ENCODE measurements at places on chromosomes 6 and 20.

DNA sequence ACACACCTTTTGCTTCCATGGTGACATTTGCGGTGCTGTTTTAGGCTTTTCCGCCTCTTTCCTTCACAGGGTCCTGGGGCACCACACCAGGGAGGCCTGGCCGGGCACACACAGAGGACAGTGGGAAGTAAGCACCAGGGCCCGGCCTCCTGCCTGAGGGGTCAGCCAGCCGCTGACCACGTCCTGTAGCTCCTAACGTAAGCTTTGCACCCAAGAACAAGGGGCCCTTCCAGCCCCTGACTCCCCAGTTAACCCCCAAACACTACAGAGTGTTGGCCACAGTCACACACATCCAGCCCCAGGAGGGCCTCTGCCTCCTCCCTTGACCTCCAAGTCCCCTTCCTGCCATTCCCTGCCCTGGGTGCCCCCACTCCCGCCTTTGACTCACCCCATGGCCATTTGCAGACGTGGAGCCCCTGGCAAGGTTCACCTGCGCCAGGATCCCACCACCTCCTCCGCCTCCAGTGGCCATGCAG is 54.7 kb downstream of the YTHDF1 start:
- DNase-seq: no peak

DNA sequence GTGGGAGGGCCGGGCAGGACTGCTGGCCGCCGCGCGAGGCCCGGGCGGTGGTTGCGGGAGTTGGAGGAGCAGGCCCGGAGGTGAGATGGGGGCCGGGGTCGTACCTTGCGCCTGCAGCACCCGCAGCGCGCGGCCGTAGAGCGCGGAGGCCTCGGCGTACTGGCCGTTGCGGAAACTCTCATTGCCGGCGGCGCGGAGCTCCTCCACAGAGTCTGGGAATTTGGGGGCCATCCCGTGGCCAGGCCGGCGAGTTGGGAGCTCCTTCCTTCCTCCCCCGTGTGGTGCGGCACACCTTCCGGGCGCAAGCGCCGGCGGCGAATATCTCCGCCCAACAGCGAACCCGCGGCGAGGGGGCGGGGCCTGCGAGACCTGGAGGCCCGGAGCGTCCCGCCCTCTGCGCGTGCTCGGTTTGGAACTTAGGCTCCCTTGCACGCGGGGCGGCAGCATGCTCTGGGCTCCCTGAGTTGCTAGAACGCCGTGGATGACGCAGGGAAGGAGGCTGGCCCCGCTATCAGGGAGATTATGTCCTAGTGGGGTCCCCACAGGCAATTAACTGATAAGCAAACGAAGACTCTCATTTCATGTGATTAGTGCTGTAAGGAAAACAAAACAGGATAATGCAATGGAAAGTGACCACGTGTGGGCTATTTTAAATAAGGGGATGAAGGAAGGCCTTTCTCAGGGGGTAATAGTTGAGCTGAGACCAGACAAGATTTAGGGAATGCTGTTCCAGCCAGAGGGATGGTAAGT is at the start of gene TOMM34:
TOMM34 (minus strand) TSS at position 295 of the 750 bp plus-strand sequence; CDS start at position 231, 64 bp downstream.
- DNase-seq: peak; percentile 90

DNA sequence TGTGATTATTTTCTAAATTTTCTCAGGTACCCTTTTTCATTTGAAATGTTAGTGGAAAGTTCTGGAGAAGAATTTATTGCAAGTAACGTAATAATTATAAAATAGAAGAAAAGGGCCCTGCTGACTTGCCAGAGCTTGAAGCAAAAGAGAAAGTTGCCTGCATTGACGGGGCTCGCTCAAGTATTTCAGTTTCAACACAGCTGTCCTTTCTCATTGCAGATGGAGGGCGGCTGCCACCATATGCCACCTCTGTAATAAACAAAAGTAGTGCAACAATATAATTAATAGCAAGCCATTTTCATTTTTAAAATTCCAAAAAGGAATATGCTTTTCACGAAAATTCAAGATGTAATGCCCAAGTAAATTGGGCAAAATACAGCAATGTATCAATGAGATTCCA is 246.2 kb downstream of the PACRG start:
- no peak for DNase-seq

DNA sequence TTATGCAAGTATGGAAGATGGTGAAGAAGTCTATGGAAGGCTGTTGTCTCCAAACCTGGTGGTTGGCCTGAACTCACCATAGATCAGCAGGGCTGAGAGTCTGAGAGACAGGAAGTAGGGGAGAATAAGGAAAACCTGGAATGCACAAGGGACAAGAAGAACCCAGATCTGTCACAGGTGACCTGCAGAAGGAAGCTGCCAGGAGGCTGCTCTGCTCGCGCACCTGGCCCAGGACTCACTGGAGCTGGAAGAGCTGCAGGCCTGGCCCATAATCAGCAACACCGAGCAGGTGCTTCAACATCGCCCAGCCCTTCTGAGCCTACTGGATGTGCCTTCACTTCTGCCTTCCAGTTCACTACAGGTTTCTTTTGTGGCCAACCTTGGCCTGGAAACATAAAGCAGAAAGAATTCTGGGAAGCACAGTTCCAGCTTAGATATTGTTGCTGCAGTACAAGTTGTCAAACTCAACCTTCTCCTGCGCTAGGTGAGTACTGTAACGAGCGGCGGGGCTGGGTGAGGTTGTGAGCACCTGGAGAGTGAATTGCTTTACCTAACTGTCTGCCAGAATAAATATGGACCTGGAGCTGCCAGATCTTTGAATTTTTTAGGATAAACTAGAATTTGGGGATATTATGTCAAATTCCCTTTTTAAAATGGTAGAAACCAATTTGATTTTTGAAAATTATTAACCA is 82.4 kb downstream of the CDH26 start:
- DNase-seq: no peak

- no peak for DNase-seq
These were observed 185.6 kb downstream of the BMP7 start for GRCh38 chr20:57080796-57081195.

- DNase-seq: no peak
These were observed 2.3 kb upstream of the SERPINB6 start for GRCh38 chr6:2973676-2974075.

DNA sequence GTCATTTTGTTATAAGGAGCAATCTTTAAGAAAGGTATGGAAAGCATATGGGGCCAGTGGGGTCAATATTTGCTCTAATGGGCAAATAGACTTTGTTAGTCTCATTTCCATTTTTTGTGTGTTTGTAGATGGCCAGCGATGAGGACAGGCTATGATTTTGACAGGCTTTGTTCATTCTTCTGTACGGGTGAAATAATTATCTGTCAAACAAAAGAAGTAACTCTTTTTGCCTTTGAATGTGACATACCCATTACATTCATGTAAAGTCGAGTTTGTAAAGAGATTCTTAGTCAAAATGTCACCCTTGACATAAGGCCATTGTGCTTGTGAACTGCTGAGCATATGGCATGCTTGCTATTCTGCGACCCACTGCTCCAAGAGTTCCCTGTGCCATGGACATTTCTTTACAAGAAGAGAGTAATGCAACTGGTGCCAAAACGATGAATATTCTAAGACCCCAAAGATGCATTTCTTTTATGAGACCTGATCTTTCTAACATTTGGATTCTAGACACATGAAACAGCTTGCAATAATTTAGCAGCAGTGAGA is 38.2 kb upstream of the JAG1 start:
- DNase-seq: no peak

DNA sequence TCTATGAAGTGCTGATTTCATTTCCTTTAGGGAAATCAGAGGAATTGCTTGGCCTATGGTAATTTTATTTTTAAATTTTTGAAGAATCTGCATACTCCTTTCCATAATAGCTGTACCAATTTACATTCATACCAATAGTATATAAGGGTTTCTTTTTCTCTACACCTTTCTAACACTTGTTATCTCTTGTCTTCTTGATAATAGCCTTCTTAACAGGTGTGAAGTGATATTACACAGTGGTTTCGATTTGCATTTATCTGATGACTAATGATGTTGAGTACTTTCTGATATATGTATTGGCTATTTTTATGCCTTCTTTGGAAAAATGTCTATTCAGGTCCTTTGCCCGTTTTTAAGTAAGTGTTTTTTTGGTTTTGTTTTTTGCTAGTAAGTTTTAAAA is 40.8 kb downstream of the SMAP1 start:
- no peak for DNase-seq

DNA sequence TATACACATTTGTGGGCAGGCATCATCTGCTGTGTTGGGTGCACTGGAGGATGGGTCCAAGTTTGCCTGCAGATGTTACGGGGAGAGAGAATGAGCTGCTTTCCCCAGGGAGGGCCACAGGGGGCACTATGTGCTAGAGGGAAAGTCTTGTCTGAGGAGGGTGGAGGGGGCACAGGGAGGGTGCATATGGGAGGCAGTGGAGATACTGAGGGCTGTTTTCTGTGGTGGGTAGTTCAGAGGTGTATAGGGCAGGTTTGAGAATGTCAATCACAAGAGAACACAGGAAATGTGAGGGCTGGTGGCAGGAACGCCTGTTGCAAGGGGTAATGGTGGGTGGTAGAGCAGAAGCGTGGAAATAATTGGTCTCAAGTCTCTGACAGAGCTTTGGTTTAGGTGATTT is 7.7 kb upstream of the PTPRA start:
- DNase-seq: no peak

GRCh38 chr20:13262671-13263360 is 41.7 kb downstream of the ISM1 start:
- DNase-seq: no peak

DNA sequence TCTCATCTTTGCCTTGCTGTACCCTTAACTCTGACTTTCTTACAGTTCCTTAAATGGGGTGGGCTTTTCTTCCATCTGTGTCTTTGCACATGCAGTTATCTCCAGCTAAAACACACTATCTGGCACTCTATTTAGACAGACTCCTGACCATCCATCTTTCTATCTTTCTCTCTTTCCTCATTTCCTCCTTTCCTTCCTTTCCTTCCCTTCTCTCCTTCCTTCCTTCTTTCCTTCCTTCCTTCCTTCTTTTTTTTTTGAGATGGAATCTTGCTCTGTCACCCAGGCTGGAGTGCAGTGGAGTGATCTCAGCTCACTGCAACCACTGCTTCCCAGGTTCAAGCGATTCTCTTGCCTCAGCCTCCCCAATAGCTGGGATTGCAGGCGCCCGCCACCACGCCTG is 8.2 kb downstream of the NOTCH4 start:
- DNase-seq: no peak

- DNase-seq: no peak
These were observed 10.1 kb upstream of the AKAP12 start for GRCh38 chr6:151229401-151230276.

DNA sequence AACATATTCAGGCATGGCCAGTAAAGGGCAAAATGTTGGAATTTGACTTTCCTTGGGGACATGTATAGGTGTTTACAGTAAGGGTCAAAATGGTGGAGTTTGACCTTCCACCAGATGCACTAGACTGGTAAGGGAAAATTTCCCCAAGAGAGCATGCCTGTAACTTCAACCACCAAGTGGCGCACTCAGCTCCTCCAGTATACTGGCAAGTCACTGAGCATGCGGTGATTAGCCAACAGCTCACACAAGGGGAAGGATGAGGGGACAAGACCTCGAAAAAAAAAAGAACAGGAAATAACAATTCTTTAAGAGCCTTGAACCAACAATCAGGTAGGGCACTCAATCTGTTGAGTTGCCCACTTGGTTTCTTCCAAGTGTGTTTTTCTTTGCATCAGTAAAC is 140.9 kb downstream of the EYS start:
- DNase-seq: no peak

- no peak for DNase-seq
These were observed 1.9 kb downstream of the NOL7 start for GRCh38 chr6:13617066-13617465.

DNA sequence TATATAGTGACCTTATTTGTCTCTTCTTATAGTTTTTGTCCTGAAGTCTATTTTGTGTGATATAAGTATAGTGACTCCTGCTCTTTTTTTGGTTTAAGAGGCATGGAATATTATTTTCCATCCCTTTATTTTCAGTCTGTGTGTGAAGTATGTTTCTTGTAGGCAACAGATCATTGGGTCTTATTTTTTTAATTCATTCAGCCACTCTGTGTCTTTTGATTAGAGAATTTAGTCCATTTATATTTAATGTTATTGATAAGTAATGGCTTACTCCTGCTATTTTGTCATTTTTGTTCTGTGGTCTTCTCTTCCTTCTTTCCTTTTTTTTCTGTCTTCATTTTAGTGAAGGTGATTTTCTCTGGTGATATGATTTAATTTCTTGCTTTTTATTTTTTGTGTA is 51.4 kb upstream of the TOP1 start:
- no peak for DNase-seq

- no peak for DNase-seq
These were observed 2.2 kb downstream of the TFAP2B start for GRCh38 chr6:50820869-50821264.

DNA sequence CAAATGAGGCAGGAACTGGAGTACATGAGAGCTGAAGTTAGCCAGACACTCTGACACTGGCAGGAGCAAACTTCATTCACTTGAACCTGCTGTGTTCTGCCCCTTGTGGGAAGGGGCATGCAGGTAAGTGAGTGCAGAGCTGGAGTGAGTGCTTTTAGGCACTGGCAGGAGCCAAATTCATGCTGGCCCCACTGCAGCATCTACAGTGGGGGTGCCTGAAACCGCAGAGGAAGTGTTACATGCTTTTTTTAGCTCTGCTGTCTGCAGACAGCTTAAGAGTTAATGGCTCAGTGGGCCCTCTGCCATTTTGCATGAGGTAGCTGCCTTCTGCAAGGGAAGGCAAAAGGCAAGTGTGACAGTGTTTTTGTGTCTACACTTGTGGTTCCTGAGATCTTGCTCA is 167.9 kb upstream of the SYNCRIP start:
- no peak for DNase-seq

DNA sequence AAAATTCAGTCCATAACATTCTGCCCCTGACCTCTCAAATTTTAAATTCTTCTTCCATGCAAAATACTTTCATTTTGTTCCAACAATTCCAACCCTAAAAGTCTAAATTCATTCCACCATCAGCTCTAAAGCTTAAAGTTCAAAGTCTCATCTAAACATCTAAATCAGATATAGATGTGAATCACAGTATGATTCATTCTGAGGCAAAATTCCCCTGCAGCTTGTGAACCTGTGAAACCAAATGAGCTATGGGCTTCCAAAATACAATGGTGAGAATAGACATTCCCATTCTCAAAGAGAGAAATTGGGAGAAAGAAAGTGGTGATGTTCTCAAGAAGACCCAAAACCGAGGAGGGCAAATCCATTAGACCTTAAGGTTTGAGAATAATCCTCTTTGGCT is 309.8 kb downstream of the HIVEP2 start:
- DNase-seq: no peak

Data from stimulated activated CD8-positive, alpha-beta memory T cell treated with anti-CD3 and anti-CD28 coated beads, Interleukin-7, amount 100 ng/mL, for 1 hour (primary cell).